AG04450 (cell line): ENCODE measurements at places on chromosomes 1 and 21.

GRCh38 chr1:203166192-203166940, 9.3 kb downstream of the MYBPH start:
- DNase-seq: no peak

DNA sequence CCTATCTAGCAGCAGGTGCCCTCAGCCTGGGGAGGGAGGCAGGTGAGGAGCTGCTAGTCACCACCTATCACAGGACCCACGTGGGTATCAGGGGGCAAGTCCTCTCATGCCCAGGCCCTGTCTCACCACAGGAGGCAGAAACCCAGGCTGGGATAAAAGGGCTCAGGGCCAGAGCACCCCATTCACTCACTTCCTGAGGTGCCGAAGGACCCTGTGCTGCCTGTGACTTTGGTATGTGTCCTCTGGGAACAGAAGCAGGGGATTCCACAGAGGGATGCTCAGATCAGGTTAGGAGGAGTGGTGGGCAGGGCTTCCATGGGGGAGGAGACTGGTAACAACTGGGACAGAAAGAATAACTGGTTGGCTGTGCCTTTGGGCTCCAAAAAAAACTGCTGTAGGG, at the start of gene LCE1E:
Gene LCE1E (plus strand): TSS at position 181 of the 400 bp plus-strand sequence. CDS start 1,043 bp downstream, outside the sequence.
- no peak for DNase-seq

DNA sequence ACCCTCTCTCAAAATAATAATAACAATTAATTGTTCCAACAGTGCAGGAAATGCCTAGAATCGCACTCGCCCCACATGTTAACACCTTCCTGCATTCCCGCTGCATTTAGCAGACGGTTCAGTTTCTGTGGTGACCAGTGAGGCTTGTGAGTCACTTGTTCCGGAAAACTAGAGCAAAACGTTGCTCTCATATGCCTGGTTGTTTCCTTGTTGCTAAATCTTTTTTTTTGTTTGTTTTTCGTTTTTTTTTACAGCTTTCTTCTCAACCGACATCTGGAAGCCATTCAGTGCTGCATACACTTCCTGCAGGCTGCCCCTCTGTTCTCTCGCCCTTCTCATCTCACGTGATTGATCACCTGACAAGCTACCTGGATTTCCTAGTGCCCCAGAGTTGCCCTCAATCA, 56.9 kb upstream of the TMPRSS2 start:
- no peak for DNase-seq

DNA sequence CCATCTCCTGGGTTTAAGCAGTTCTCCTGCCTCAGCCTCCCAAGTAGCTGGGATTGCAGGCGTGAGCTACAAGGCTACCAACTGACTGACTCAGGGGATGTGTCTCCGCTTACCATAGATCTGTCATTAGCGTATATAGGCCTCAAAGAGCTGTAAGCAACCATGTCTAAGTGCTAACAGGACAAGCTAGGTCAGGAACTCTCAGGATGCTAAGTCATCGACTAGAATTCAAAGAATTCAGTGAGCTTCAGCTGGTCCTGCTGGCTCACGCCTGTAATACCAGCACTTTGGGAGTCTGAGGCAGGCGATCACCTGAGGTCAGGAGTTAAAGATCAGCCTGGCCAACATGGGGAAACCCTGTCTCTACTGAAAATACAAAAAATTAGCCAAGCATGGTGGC, 29.5 kb downstream of the CAPN2 start:
- DNase-seq: no peak

GRCh38 chr1:228548788-228549187, 61.6 kb downstream of the RNF187 start:
- DNase-seq: no peak
